ENCODE measurements at places on chromosomes 5 and 9. TPM values are rescaled to one million over a fixed set of nuclear protein-coding genes. Genes with fewer than 3 reads are reported as not detected.

Gene PCDHGA3
- 11.2 TPM for total RNA-seq

Gene ANKRD18B
- total RNA-seq, result 6.0 TPM

Gene SLC23A1
- 0.78 TPM for total RNA-seq

Gene RMI1
- total RNA-seq, result 3.9 TPM

Gene PLAC8L1
- total RNA-seq, result not detected

Gene TRIO
- total RNA-seq, result 137 TPM

Gene SLC6A19
- 1.3 TPM for total RNA-seq

Gene PAEP
- total RNA-seq, result not detected

Gene SNAPC4
- 8.8 TPM for total RNA-seq

Gene RAPGEF1
- total RNA-seq, result 70.5 TPM

Gene FOXI1
- total RNA-seq, result not detected

Gene GADD45G
- total RNA-seq, result 30.3 TPM

Gene CORO2A
- 0.66 TPM for total RNA-seq

Gene PCDHA1
- not detected for total RNA-seq

Gene SLC6A18
- total RNA-seq, result not detected

Gene CD14
- total RNA-seq, result 62.6 TPM

Gene SOHLH1
- total RNA-seq, result not detected

Gene POC5
- 8.9 TPM for total RNA-seq

Gene SLC34A3
- not detected for total RNA-seq

Gene SHOC1
- total RNA-seq, result 0.26 TPM

Gene WNT8A
- not detected for total RNA-seq

Gene PPP3R2
- total RNA-seq, result not detected

Gene FBN2
- not detected for total RNA-seq

Gene AMBP
- 53.4 TPM for total RNA-seq

Gene FBXL7
- total RNA-seq, result 4.0 TPM

Gene PLCXD3
- 3.9 TPM for total RNA-seq

Gene SLC9A3
- 4.7 TPM for total RNA-seq

Gene GNAQ
- 15.8 TPM for total RNA-seq

Gene THBS4
- 20.8 TPM for total RNA-seq

Gene JAK2
- 11.7 TPM for total RNA-seq

Gene MSX2
- not detected for total RNA-seq

Gene SIT1
- total RNA-seq, result 0.26 TPM

Measured in body of pancreas (tissue), 4 donors.